ENCODE measurements at places on chromosomes 7 and 10.
A peak's percentile ranks its signal among the peaks of the same experiment; 100 is the strongest.

- peaks cover 35% of the 10 kb centered on the region for H3K27me3 ChIP-seq
- peaks cover 7% of the 10 kb centered on the region for H3K4me1 ChIP-seq
- H3K27ac ChIP-seq: no peak overlapping the region
- DNase-seq: no peak
These were observed 15.6 kb upstream of the JAKMIP3 start for GRCh38 chr10:132050191-132050590.

DNA sequence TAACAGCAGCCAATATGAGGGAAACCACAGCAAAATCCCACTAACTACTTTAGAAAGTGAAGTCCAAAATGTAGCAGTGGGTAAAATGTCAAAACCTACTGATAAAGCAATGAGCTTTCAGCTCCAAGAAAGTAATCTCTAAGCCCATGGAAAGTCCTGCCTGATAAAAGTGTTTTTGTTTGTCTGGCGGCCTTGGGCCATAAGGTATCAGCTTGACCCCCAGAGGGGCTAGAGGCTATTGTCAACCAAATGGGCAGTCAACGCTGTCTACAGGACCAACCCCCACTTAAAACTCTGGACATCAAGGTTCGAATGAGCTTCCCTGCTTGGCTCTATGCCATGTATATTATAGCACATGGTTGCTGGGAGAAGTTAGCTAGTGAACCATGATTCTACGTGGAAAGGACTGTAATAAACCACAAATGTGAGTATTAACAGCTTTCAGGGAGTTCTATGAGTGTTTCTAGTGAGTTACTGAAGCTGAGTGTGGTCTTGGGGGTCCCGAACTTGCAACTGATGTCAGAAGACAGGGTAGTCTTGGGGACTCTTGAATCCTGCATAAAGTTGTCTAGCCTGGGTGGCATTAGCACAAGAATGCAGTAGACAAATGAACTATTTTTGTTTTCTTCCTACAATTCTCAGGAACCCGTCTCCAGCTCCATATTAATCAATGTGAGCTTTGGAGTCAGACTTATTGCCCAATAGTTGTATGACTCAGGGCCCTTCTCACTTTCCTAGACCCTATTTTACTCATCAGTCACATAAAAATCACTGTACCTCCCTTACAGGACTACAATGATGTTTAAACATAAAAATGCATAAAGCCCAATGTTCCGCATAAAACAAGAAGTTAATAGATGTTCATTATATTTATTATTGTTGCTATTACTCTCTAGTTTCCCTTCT, 164.9 kb downstream of the DGKI start:
- H3K4me1 ChIP-seq: no peaks in the 10 kb centered on the region
- H3K27ac ChIP-seq: no peak overlapping the region
- H3K27me3 ChIP-seq: peaks cover 68% of the 10 kb centered on the region
- H3K36me3 ChIP-seq: no peaks in the 10 kb centered on the region

DNA sequence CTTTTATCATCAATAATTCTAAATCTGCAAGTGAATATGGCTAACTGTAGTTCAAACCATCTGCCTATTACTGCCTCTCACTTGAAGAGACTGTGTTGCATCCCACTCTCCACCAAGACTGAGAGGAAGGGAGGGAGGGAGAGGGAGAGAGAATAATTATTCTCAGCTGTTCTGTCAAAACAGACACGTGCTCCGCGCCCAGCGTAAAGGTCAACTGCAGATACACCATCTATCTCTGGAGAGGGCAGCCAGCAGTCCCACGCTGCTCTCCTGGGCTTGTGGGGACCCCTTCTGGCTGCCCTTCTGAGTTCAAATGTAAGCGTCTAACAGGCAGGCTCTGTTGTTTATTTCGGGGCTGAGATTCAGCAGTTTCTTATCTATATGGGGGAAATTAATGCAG, 625.5 kb upstream of the GALNT17 start:
- H3K4me3 ChIP-seq: no peak overlapping the region
- H3K36me3 ChIP-seq: peaks cover 2% of the 10 kb centered on the region
- DNase-seq: no peak
- no peak overlapping the region for H3K27ac ChIP-seq
- H3K4me1 ChIP-seq: peaks cover 15% of the 10 kb centered on the region
- H3K27me3 ChIP-seq: peaks cover 3% of the 10 kb centered on the region

DNA sequence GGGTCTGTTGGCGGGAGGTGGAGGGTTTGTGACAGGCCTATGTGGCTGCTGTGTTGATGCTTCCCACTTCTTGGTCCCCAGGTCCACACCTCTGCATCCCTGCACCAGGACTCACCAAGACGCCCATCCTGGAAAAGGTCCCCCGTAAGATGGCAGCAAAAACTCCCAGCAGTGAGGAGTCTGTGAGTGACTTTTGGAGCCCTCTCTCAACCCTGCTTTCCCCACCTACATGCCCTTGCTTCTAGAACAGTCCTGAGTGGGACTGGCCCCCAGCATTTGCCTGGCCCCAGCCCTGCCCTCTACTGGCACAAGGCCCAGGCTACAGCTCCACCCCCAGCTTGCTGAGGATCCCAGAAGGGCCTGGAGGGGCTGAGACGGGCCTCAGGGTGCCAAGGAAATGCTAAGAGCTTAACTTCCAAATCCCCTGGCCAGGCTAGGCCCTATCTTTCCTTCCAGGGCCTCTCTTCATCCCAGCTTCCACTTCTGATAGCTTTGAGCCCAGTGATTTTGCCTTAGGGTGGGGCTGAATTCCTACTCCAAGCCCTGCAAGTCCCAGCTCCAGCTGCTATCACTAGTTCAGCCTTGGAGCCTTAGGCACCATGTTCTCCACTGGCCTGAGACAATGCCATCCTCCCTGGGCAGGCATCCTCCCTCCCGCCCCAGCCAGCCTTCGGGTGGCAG, 2.7 kb downstream of the CHAT start:
- H3K4me3 ChIP-seq: no peak overlapping the region
- peaks cover 86% of the 10 kb centered on the region for H3K27me3 ChIP-seq
- H3K4me1 ChIP-seq: no peaks in the 10 kb centered on the region
- H3K36me3 ChIP-seq: no peaks in the 10 kb centered on the region
- DNase-seq: no peak
- H3K27ac ChIP-seq: no peak overlapping the region

DNA sequence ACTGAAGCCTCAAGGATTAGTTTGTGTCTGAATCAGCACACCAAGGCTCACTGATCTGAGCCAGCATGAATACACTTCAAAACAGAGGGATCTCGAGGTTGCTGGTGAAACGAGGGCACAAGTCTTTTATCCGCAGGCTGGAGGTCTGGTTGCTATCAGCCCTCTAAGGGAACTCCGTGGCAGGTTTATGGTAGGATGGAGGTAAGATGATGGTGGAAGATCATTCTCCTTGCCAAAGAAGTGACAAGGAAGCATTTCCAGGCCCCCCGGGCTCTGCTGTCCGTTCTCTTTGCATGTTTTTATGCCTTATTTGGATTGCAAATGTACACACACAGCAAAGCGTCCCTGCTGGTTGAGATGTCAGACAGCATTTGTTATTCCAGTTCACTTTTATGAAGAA, 268.3 kb downstream of the ARHGAP12 start:
- no peak overlapping the region for H3K27ac ChIP-seq
- H3K4me1 ChIP-seq: peaks cover 5% of the 10 kb centered on the region
- no peaks in the 10 kb centered on the region for H3K27me3 ChIP-seq
- no peaks in the 10 kb centered on the region for H3K36me3 ChIP-seq
- H3K4me3 ChIP-seq: no peak overlapping the region

DNA sequence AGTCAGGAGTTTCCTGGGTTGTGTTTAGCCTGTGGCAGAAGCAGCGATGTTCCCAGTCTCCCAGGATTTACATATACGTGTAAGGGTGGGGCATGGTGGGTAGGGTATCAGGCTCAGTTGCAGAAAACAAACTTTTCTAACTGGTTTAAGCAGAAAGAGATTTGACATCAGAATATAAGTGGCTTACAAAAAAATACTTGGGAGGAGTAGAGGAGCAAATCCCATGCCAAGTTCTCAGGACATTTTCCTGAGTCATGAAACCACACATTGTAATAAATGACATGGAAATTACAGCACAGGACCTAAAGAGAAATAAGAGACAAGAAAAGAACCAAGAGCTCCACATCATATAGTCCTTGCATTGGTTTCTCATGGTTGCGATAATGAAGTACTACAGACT, 26.2 kb upstream of the FRMD4A start:
- DNase-seq: no peak
- no peak overlapping the region for H3K27ac ChIP-seq
- no peak overlapping the region for H3K4me3 ChIP-seq
- H3K4me1 ChIP-seq: peaks cover 2% of the 10 kb centered on the region

DNA sequence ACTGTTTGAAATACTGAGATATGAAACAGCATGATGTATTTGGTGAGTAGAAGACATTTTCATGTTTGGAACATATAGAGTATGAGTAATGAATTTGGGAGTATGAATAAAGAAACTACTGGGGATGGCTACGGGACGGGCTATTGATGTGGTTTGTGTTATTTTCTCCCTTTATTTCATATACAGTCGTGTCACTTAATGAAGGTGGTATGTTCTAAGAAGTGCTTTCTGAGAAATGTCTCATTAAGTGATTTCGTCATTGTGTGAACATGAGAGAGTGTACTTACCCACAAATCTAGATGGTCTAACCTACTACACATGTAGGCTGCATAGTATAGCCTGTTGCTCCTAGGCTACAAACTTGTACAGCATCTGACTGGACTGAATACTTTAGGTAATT, 106.3 kb downstream of the CCNY start:
- no peak overlapping the region for H3K27ac ChIP-seq
- DNase-seq: no peak
- H3K36me3 ChIP-seq: peaks cover 17% of the 10 kb centered on the region

GRCh38 chr10:69499726-69500689, 48.7 kb downstream of the TSPAN15 start:
- no peak overlapping the region for H3K27ac ChIP-seq
- H3K36me3 ChIP-seq: peaks cover 2% of the 10 kb centered on the region
- DNase-seq: no peak
- H3K4me1 ChIP-seq: peaks cover 4% of the 10 kb centered on the region
- no peak overlapping the region for H3K4me3 ChIP-seq

DNA sequence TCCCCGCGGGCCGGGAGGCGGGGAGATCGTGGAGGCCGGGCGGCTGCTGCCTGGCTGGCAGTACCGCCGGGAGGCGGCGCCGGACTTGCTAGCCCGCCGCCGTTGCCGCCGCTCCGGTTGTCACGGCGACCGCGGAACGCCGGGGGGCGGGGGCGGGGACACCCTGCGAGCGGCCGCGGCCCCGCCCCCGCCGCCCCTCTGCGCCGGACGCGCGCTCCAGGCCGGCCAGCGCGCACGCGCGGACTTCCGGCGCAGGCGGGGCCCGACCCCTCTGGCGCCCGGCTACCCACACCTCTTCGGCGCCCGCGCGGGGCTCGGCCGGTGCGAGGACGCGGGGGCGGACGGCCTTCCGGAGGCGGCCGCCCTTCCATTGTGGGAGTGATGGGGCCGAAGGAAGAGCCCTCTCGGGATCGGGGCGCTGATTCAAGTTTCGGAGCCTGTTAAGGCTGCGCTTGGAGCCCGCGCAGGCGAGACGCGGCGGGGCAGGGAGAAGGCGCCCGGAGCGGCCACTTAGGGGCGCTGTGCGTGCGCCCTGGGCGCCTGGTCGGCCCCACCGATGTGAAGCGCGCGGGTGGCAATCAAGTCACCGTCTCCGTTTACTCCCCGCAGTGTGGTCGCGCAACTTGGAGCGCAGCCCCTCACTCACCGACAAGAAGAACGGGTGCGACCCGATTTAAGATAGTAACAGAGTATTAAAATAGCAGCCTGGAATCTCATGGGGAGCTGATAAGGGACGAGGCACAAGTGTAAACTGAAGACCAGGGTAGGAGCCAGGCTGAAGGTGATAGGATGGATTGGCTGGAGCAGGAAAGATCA, 449 bp upstream of the DPY19L1 start:
- H3K27me3 ChIP-seq: no peaks in the 10 kb centered on the region
- DNase-seq: peak; percentile 92
- H3K36me3 ChIP-seq: no peaks in the 10 kb centered on the region
- H3K4me1 ChIP-seq: peaks cover 25% of the 10 kb centered on the region

GRCh38 chr7:123282181-123282580, 82.4 kb upstream of the SLC13A1 start:
- H3K36me3 ChIP-seq: no peaks in the 10 kb centered on the region
- no peak for DNase-seq
- H3K4me1 ChIP-seq: no peaks in the 10 kb centered on the region
- no peak overlapping the region for H3K4me3 ChIP-seq

GRCh38 chr7:113083816-113084495, 2.7 kb downstream of the GPR85 start:
- no peaks in the 10 kb centered on the region for H3K36me3 ChIP-seq
- peaks cover 13% of the 10 kb centered on the region for H3K27me3 ChIP-seq
- no peak overlapping the region for H3K4me3 ChIP-seq
- DNase-seq: no peak
- H3K27ac ChIP-seq: no peak overlapping the region

- H3K4me1 ChIP-seq: no peaks in the 10 kb centered on the region
- no peaks in the 10 kb centered on the region for H3K36me3 ChIP-seq
- H3K27me3 ChIP-seq: peaks cover 2% of the 10 kb centered on the region
- no peak for DNase-seq
- no peak overlapping the region for H3K4me3 ChIP-seq
These were observed 87.3 kb upstream of the DIP2C start for GRCh38 chr10:776772-777171.

DNA sequence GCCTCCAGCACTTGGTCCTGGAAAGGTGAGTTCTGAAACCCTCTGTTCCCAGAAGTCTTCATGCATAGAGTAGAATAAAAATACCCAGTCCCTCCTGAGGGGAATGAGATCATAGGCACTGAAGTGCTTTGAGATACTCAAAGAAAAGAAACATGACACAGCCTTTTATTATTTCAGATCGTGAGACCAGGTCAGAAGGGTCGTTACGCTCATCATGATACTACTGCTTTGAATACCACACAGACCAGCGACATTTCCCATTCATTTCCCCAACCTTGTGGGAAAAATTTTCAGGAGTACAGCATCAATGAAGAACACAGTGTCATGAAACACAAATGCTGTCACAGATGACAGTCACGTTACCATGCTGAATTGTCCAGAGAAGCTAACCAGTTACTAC, 15.0 kb downstream of the CLRN3 start:
- H3K4me3 ChIP-seq: no peak overlapping the region
- H3K27me3 ChIP-seq: no peaks in the 10 kb centered on the region
- no peak for DNase-seq
- H3K4me1 ChIP-seq: peaks cover 18% of the 10 kb centered on the region
- no peak overlapping the region for H3K27ac ChIP-seq

GRCh38 chr7:112248598-112248997, 42.1 kb downstream of the ZNF277 start:
- peaks cover 8% of the 10 kb centered on the region for H3K4me1 ChIP-seq
- no peaks in the 10 kb centered on the region for H3K27me3 ChIP-seq
- no peak for DNase-seq
- peaks cover 7% of the 10 kb centered on the region for H3K36me3 ChIP-seq

- no peaks in the 10 kb centered on the region for H3K36me3 ChIP-seq
- peaks cover 9% of the 10 kb centered on the region for H3K4me1 ChIP-seq
- H3K27me3 ChIP-seq: no peaks in the 10 kb centered on the region
- H3K4me3 ChIP-seq: no peak overlapping the region
These were observed 41.9 kb downstream of the CADPS2 start for GRCh38 chr7:122844191-122844988.

DNA sequence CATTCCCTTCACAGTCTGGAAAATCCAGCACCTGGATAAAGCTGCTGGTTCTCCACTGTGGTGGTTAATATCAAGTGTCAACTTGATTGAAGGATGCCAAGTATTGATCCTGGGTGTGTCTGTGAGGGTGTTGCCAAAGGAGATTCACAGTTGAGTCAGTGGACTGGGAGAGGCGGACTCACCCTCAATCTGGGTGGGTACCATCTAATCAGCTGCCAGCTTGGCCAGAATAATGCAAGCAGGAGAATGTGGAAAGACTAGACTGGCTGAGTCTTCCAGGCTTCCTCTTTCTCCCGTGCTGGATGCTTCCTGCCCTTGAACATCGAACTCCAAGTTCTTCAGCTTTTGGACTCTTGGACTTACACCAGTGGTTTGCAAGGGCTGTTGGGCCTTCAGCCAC, 48.4 kb downstream of the C10orf143 start:
- no peak overlapping the region for H3K27ac ChIP-seq
- no peaks in the 10 kb centered on the region for H3K27me3 ChIP-seq
- no peaks in the 10 kb centered on the region for H3K4me1 ChIP-seq
- no peaks in the 10 kb centered on the region for H3K36me3 ChIP-seq
- no peak for DNase-seq
